ENCODE measurements at places on chromosomes 2 and 18.
A peak's percentile ranks its signal among the peaks of the same experiment; 100 is the strongest.

GRCh38 chr18:23226930-23227725 is 91.8 kb downstream of the CABLES1 start:
- peak; percentile 24 for DNase-seq

DNA sequence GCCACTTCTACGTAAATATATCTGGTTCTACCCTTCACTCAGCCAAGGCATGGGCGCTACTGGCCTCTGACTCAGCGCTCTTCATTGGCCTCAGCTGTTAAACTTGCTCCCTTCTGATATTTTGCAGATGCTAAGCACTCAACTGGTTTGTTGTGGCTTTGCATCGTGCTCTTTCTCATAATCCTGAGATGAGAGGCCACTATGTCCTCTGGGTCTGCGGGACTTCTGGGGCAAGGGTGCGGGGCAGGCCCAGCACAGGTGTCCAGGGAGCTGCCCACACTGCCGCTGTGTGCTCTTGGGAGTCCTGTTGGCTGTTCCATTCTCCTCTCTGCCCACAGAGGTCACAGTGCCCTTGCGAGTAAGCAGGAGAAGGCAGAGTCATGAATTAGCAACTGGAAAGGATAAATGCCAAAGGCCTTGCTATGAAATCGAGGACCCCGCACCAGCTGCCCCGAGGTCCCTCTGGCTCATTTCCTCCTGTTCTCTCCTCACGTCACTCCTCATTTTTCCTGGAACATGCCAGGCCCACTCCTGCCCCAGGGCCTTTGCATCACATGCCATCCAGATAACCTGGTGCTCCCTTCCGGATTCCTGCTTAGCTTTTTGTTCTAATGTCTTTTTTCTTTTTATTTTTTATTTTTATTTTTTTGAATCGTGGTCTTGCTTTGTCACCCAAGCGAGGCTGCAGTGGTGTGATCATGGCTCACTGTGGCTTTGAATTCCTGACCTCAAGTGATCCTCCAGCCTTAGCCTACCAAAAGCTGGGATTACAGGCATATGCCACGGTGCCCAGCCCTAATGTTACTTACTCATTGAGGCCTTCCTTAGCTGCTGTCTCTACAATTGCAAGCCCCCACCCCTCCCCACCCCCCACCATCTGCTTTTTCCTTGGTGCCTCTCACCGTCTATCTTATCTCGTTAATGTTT is 34.9 kb upstream of the MAT2A start:
- DNase-seq = no peak

DNA sequence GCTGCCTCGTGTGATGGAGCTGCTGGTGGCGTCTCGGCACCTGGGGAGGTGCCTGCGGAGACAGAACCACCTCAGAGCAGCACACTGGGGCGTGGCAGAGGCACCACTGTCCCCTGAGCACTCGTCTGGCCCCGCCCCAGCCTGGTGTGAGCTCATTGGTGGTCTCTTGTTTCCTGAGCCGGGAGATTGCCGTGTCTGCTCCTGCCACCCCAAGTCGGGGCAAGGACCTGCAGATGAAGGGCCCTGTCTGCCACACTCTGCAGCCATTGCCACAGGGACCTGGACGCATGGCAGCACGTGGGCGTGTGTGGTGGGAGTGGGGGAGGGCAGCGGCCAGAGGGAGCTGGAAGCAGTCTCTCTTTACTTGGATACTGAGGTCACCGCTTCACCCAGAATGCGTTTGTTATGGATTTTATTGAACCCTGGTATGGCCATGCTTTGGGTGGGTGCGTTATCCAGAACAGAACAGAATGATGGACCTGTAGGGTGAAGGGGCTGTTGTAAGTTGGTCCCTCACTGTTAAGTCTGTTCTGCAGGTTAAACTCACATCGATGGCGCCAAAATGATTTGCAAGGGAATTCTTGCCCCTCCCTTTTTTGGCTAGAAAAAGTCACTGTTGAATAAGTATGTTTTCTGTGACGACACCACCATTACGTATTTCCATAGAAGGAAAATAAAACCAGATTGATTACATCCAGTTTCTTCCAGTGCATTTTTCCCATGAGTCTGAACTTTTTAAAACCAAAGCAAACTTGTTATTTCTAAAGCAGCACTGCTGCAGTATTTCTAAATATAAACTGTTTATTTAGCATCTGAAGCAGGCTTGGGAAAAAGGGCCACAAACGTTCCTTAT is 92.0 kb downstream of the USP40 start:
- no peak for DNase-seq

DNA sequence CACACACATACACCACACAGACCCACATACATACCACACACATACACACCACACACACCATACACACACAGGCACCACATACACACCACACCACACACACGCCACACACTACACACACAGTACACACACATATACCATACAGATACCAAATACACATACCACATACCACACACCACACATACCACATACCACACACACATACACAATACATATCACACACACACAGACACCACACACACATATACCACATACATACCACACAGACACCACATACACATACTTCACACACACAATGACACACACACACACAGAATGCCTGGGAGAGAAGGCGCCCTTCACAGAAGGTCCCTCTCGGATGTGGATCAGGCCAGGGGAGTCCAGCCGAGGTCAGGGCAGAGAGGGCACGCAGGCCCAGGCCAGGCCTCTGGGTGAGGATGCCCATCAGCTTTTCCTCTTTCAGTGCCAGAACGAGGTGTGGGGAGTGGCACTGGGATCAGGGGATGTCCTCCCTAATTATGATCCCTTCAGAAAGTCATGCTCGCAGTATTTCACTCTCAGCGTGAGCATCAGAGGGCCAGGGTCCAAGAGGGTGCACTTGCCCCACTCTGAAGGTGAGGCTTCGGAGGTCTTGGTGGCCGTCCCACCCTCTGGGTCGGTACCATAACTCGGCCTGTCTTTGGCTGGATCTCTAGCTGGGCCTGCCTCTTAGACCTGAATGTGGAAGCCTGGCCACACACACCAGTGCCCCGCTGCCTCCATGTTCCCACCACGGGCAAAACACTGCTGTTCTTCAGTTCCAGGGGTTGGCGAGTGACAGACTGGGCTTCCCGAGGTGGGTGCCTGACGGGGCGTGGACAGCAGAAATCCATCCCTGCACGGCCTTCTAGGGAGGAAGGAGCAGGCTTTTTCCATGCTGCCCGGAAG is 70.6 kb upstream of the ODC1 start:
- DNase-seq = no peak

GRCh38 chr18:63258749-63259566 is 60.6 kb downstream of the BCL2 start:
- DNase-seq = no peak
